ENCODE measurements at places on chromosomes 1 and 21. TPM values are rescaled to one million over a fixed set of nuclear protein-coding genes. Genes with fewer than 3 reads are reported as not detected.

GRCh38 chr1:174013864-174014418 lies 8.2 kb downstream of the RC3H1 start:
- no peak for DNase-seq

DNA sequence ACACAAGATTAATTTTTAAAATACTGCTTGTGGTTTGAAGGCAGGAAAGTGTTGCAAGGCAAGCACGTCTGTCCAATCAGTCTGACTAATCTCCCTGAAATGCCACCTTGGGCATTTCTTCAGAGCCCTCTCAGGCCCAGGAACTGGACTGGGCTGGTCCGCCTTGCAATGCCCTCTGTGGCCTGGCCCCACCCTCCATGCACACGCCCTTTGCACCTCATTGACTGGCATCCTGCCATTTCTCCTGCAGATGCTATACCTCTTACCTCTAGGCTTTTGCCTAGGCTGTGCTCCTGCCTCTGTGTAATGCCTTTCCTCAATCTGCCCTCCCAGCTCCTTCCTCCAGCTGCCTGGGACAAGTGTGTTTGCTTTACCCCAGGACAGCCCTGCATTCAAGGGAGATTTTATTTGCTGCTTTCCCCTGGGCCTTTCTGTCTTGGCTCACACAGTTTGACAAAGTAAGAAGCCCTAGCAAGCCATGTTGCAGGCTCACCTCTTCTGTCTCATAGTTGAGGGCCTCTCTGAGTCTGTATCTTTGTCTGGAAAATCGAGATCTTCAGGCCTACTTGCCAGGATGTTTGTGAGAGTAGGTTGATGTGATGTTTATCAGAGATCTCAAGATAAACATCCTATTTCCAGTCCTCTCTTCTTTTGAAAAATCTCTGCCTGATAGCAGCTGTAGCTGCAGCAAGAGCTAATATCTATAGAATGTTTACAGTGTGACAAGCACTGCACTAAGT lies 149.2 kb upstream of the JUN start:
- DNase-seq = no peak

DNA sequence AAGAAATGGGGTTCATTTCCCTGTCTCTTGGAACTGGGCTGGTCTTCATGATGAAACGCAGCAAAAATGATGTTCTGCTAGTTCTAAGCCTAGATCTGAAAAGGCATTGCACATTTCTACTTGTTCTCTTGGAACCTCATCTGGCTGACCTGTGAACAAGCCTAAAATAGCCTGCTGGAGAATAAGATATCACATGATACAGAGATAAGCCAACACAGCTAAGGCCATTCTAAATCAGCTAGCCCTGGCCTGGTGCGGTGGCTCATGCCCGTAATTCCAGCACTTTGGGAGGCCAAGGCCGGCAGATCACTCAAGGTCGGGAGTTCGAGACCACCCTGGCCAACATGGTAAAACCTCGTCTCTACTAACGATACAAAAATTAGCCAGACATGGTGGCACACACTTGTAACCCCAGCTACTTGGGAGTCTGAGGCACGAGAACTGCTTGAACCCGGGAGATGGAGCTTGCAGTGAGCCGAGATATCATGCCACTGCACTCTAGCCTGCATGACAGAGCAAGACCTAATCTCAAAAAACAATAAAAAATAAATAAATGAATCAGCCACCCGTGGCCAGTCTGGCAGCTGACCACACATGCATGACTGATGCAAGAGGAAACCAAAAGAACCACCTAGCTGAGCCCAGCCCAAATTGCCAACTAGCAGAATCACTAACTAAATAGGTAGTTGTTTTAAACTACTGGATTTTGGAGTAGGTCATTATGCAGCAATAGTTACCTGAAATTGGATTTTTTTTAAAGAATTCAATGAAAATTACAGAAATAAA lies 18.0 kb downstream of the CD244 start:
- DNase-seq = no peak

GRCh38 chr1:16189921-16190621 lies 22.4 kb downstream of the ARHGEF19 start:
- no peak for DNase-seq

- DNase-seq = no peak
These were observed 830 bp downstream of the RNF186 start for GRCh38 chr1:19814244-19814661.

DNA sequence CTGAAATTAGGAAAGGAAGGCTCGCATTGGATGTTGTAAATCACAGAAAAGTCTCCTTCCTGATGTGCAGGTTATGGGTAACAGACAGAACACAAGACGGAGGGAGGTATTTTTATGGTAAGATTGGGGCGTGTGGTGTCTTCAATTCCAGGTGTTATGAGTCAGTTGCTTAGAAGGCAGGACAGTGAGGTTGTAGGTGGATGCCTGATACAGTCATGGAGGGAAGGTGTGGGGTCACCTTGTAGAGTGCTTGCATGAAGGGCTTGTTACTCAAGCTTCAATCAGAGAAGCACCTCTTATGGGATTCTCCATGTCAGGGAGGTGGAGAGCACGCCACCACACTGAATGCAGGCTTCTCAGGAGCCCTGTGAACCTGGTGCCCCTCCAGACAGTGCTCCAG lies 63.1 kb downstream of the C1orf21 start:
- DNase-seq = no peak

- DNase-seq = no peak
These were observed 32.8 kb downstream of the DLGAP3 start for GRCh38 chr1:34896612-34897011.

DNA sequence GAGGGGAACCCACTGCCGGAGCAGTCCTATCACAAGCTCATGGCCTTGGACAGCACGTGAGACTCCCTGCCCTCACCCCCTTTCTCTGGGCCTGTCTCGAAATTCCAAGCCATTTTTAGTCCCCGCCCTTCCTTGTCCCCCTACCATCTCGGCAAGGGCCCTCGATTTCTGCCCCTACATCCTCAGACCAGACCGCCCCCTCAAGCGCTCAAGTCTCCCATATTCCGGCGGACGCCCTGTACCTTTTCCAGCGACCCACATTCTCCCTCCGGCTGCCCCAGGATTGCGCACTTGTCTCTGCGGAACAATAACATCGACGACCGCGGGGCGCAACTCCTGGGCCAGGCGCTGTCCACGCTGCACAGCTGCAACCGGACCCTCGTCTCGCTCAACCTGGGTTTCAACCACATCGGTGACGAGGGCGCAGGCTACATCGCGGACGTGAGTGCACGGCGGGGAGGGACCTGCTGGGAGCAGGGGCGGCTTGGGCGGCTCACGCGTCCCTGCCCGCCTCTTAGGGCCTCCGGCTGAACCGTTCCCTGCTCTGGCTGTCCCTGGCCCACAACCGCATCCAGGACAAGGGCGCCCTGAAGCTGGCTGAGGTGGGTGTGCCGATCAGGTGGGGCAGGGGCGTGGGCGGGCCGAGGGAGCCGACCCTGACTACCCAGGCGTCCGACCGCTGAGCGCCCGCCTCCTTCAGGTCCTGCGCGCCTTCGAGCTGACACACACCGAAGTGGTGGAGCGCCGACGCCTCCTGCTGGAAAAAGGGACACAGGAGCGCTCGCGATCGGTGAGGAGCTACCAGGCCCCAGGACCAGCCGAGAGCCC lies 7.0 kb downstream of the LRRC71 start:
- peak; percentile 86 for DNase-seq

GRCh38 chr1:243844186-243844585 lies 5.9 kb downstream of the AKT3 start:
- no peak for DNase-seq

DNA sequence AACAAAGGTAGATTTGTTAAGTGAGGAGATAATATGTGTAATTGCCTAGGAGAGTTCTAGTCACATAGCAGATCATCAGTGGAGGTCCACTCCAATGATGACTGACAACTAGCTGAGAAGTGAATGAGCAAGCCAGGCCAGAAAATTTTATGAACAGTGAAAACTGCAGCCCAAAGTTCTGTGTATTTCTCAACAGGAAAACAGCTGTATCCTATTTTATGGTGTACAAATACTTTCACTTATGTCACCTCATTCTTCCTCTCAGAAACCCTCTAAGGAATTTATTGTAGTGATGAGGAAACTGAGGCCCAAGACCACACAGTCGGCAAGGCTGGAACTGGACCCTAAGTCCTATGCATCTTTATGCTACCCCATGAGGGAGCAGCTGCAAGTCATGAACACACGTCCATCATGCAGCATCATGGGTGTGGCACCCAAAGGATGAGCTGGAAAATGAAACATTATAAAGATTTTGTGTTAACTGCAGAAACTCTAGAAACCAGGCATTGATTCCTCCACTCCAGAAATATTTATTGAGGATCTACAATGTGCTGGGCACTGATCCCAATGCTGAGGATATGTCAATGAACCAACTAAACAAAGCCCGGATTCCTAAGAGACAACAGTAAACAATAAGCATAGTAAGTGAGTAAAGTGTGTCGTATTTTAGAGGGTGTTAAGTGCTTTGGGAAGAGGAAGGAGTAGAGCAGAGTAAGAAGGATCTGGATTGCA lies 99.5 kb upstream of the DUSP10 start:
- DNase-seq = peak; percentile 25

DNA sequence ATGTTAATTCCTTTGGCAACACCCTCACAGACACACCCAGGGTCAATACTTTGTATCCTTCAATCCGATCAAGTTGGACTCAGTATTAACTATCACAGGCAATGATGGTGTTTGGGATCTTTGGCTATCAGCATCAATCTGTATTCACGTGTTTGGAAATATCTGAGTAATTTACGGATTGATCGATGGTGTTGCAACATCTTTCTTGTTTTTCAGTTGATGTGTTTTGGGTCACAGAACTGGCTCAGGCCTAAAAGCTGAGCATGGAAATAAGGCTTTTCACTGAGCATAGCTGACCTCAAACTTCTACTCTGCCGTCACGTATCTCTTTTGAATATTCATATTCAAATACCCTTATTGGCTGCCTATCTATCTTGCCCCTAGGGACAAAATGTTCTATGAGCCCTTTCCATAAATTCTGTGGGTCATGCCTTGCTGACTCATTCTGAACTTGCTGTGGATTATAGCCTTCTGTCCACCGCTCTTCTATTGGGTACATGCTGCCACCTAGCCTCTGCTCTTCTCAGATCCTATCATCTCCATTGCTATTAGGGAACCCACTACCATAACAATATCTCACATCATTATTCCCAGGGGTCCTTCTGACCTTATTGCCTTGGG lies 156.0 kb downstream of the PDE4B start:
- DNase-seq = no peak

- no peak for DNase-seq
These were observed 178.5 kb upstream of the LMO4 start for GRCh38 chr1:87150143-87150542.

GRCh38 chr1:25247829-25248754 lies 838 bp upstream of the RSRP1 start:
- no peak for DNase-seq

GRCh38 chr1:99751877-99752504 lies 14.4 kb downstream of the FRRS1 start:
- no peak for DNase-seq

- no peak for DNase-seq
These were observed 167.7 kb downstream of the SIPA1L2 start for GRCh38 chr1:232462213-232462612.

DNA sequence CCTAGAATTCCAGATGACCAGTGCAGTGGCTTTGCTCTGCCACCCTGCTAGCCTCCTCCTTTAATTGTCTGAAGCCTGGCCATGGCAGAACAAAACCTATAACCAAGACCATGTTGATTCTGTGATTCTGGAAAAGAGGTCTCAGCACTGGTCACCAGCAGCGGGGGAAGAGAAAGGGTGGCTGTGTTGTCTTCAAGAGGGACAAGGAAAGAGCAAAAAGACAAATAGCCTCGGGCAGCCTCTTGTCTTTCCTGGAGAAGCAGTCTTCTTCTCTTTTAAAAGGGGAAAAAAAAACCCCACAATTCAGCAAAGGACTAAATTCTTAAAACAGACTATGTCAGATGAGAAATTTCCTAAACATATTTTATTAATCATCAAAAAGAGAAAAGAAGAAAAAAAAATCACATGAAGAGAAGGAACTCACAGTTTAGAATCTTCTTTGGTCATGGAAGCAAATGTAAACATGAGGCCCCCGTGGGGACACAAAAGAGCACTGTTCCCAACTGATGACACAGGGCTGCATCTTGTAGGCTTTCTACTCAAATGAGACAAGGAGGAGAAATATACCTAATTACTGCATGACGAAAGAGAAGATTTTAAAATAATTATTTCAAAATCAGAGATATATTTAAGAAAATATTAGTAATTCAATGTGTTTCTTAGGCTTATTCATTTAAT lies 36.3 kb upstream of the RAP1GAP start:
- no peak for DNase-seq

DNA sequence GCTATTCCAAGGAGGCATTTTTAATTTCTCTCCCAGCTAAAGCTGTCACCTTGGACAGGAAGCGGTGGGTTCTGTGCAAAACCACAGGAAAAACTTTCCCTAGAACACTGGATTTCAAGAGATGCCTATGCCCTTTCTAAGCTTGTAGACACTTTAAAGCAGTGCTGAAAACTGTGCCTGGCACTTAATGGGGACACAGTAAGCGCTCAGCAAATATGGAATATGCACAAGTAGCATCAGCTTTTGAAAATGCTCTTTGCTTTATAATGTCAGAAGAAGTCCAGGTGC lies 50.9 kb upstream of the TARBP1 start:
- no peak for DNase-seq

DNA sequence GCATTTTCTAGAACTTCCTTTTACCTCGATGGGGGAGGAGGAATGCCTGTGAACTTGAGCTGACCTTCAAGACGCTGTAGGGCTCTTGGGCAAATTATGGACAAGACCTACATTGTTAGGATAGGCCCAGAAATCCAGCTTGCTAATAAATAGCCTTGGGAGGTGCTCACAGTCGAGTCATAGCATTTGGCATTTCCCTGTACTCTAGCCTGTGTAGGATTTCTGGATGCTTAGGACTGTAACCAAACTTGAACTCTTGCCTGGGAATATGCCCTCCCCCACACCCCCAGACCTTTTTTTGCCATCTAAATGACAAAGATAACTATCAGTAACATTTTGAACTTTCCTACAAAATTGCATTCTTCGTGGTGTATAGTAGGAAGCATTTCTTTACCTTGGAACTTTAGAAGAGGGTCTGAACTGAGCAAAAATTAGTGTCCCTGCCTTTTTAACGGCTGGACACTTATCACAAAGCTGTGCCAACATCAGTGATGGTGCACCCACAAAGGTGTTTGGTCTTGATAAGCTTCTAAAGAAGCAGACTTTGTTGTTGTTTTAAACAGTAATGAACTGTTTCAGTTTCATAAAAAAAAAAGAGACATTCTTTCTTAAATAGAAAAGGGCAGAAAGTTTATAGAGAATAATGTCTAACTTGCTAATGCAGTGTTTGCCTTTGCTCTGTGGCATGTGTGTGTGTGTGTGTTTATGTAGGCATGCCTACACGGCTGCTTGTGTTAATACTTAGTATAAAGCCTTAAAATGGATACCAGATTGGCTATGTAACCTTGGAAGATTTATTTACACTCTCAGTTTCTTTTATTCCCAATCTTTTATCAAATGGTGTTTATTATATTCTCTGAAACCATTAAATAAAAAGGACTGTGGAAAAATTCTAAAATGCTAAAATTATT lies 88.2 kb downstream of the NFIA start:
- DNase-seq = no peak

The OR2L13 gene
- polyA plus RNA-seq = not detected

The RHBDL2 gene
- 0.86 TPM for polyA plus RNA-seq

The PCP4 gene
- 0.53 TPM for polyA plus RNA-seq

The OLIG2 gene
- not detected for polyA plus RNA-seq

The NCF2 gene
- 4.9 TPM for polyA plus RNA-seq

The SLAMF9 gene
- polyA plus RNA-seq = not detected

The TAS1R1 gene
- 4.6 TPM for polyA plus RNA-seq
